ENCODE measurements at places on chromosomes 16 and 17.

GRCh38 chr17:62825182-62825581 lies 17.1 kb upstream of the MARCHF10 start:
- DNase-seq = no peak

GRCh38 chr17:42402117-42402516 lies 13.9 kb upstream of the STAT3 start:
- peak; percentile 44 for DNase-seq

DNA sequence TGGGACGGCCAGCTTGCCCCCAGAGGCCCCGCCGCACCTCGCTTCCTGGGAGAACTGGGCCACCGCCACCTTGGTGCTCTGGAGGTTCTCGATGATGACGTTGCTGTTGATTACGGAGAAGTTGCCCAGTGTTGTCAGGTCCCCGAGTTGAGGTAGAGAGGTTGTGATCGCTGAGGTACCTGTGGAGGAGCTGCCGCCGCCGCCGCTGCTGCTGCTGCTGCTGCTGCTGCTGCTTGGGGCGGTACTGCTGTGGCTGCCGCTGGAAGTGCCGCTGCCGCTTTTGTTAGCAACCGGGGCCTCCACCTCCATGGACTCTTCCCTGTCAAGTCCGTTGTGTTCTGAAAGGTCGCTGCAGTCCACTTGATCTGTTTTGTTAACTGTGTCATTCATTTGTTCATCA lies 9.5 kb downstream of the SALL1 start:
- no peak for DNase-seq

DNA sequence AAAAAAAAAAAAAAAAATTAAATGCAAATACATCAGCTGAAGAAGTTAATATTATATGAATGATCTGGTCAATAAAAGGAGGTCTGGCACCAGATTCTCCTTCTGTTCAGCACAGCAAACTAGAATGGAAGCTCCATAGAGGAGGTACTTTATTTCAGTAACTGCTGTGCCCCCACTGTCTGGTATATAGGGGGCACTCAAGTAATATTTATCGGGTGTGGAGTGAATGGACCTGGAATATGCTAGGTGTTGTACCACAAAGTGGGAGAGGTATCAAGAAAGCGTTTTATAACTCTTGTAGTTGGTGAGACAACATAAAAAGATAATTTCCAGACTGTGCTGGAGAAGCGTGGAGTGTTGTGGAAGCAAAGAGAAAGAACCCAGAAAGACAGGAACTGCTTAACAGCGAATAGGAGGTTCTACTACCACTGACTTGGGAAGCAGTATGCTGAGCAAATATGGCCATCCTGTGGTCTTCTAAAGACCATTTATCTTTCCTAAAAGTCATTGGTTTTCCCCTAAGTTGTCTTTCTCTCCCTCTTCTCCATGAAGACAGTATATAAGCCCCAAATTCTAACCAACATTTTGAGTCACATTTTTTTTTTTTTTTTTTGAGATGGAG lies 12.2 kb upstream of the PRKCA start:
- DNase-seq = peak; percentile 23

GRCh38 chr16:57469046-57469445 lies 6.6 kb downstream of the POLR2C start:
- no peak for DNase-seq

DNA sequence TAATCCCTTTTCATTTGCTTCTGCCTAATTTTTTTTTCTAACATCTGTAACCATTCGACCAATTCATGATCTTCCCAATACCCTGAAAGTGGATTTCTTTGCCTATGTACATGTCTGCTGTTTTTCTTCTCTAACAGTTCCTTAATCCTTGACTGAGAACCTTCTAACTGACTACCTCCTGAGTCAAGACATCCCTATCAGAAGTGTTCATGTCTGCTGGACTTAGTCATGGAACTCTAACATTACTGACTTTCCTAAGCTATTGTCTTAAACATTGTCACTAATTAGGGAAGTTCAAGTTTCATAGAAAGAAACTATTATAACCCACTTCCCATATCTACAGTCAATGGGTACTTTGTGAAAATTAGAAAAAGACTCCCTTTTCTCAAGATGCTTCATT lies 52.4 kb upstream of the IRX5 start:
- no peak for DNase-seq

GRCh38 chr16:61823326-61823725 lies 212.9 kb downstream of the CDH8 start:
- DNase-seq = no peak

DNA sequence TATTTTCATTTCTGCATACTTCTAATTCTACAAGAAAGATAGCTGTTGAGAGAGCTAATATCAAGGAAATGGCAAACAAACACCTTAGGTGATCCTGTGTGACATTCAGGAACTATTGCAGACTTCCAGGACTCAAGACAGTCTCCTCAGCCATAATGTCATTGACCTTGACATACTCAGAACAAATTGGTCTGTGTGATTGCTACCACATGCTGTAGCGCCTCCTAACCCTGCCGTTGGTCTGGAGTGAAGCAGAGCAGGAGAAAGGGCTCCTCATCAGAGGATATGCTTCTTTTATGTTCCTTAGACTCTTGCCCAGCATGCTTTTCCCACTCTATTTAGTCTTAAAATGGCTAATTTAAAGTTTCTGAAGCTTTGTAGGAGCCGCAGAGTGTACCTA lies 194.2 kb upstream of the TBX2 start:
- DNase-seq = no peak

DNA sequence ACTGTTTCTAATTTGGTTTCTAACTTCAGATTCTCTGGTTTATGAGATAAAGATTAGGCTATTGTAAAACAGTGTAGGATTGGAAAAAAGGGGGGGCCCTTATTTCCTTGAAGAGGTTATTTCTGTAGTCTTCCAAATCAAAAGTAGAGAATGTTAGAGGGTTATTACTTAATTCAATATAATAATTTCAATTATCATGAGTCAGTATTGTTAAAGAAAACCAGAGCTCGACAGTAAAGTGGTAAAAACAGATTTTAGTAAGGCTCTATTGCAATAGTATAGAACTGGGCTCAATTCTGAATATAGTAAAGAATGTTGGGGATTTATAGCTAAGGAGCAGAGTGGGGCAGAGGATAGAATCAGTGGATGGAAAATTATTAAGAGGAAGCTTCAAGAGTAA lies 140.0 kb downstream of the TANC2 start:
- no peak for DNase-seq

DNA sequence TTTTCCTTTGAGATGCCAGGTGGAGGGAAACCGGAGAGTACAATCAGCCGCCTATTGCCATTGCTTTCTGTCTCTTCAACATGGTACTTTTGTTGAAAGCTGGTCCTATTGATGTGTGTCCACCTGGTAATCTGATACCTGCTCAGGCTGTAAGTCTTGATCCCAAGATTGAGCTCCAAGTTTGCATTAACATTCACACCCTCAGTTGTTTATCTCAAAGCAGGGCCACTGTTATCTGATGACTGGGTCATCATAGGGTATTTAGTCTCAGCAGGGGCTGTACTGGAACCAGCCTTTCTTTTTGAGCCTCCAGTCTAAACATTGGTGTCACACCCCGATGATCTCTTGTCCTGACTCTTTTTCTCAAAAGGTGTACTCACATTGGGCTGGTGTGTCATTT lies 370.3 kb upstream of the TOM1L1 start:
- no peak for DNase-seq

- DNase-seq = no peak
Measured at GRCh38 chr16:53768593-53768992, 64.6 kb downstream of the FTO start.

DNA sequence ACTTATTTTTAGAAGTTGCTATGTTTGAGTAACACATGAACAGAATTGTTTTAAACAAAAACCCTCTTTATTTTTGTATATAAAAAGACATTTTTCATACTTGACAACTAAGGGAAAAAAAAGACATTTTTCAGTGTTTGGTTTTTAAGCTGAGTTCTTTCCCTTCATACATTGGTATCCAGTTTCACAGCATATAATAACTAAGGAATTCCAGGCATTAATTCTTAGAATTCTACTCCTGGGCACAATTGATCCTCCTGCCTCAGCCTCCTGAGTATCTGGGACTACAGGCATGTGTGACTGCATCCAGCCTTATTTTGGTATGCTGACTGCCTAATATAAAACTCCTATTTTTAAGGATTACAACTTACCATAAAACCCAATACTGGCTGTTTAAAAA lies 8.4 kb downstream of the FBXO47 start:
- no peak for DNase-seq

DNA sequence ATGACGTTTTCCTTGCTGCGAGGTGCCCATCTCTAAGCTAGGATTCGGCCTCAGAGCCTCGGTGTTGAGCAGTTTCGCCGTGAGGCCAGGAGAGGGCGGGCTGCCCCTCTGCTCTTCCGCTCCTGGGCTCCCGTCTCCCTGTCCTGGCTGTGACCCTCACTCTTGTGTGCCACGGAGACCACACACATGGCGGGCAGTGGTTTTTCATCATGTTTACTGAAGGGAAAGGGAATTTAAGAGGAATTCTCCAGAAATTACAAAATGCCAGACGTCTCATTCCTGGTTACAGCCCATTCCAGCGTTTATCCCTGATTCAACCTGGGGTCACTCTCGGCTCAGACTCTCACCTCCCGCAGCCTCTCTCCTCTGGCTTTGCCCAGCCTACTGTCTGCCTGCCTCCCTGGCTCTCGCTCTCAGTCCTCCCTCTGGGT lies 96.8 kb upstream of the ELAC2 start:
- DNase-seq = peak; percentile 53

DNA sequence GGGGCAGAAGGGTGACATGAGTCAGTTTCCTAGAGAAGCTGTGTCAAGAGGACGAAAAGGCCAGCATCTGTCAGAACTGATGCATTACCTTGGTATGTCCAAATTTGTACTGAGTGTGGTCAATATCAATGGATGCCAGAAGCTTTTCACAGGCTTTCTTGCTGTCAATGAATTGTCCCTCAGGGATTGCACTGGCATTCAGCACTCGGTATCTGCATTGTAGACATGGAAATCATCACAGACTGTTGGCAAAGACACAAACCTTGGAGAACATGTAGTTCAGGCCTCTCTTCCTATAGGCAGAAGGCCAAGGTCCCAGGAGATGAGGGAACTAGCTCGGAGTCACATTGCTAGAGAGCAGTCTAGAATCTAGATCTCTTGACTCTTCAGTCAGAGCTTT lies 16.6 kb downstream of the MYH3 start:
- DNase-seq = no peak

- DNase-seq = no peak
Measured at GRCh38 chr17:63596856-63597586, 3.7 kb upstream of the TACO1 start.

DNA sequence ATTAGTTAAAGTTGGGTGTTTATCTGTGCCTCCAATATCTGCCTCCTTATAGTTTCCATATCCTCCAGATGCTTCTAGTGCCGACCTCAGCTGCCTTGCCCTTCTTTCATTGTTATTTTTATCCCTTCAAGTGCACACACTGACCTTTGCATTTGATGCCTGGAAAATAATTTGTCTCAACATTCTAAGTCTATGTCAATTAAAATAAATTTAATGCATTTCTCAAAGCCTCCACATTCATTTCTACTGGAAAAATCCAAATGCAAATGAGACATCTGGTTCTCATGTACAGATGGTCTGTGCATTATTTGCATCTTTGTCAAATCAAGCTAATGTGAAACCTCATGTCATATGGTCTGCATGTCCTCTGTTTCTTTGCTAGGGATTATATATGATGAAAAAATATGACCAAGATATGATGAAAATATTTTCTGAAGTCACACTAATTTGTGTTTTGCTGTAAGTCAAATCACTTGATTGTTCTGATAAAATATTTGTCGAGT lies 61.4 kb downstream of the TMEM100 start:
- no peak for DNase-seq

DNA sequence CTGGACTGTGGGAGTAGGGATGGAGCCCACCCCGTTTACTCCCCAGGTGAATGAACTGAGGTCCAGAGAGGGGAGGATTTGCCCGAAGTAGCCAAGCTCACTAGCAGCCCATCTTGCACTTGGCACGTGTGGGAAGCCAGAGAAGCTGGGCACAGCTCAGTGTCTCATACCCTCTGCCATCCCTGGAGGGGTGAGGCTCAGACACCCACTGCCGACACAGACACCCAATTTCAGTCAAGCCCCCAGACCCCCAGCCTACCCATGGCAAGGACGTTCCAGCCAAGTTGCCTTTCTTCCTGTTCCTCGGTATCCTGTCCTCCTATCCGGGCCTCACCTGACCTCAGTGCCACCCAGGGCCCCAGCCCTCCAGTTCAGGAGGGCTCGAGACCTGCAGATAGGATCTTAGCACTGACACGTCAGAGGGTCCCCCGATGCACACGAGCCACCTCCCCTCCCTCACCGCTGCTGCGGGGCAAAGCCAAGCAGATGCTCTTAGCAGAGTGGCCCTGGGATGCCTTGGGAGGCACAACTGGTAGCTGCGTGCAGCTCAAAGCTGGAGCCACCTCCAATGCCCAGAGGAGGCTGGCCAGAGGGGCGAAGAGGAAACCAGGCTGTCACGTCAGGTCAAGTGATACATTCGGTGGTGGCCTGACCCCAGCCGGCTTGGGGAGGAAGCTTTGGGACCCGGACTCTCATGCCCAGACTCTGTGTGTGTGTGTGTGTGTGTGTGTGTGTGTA lies 90.4 kb upstream of the TNRC6C start:
- DNase-seq = no peak

DNA sequence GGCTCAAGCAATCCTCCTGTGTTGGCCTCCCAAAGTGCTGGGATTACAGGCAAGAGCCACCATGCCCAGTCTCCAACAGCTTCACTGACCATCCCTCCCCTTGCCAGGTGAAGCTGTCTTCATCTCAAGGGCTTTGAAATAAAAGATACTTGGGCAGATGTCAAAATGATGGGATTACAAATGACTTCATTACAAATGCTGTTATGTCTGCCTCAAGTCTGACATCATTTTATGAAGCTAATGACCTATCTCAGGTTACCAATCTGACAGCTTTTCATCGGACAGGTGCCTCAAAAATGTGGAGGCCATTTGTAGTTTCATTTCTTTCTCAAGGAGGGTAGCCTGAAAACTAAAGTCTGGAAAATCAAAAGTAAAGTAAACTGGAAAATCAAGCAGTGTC lies 323.7 kb upstream of the TBX2 start:
- no peak for DNase-seq

- DNase-seq = no peak
Measured at GRCh38 chr17:56710986-56711385, 117.5 kb downstream of the NOG start.

DNA sequence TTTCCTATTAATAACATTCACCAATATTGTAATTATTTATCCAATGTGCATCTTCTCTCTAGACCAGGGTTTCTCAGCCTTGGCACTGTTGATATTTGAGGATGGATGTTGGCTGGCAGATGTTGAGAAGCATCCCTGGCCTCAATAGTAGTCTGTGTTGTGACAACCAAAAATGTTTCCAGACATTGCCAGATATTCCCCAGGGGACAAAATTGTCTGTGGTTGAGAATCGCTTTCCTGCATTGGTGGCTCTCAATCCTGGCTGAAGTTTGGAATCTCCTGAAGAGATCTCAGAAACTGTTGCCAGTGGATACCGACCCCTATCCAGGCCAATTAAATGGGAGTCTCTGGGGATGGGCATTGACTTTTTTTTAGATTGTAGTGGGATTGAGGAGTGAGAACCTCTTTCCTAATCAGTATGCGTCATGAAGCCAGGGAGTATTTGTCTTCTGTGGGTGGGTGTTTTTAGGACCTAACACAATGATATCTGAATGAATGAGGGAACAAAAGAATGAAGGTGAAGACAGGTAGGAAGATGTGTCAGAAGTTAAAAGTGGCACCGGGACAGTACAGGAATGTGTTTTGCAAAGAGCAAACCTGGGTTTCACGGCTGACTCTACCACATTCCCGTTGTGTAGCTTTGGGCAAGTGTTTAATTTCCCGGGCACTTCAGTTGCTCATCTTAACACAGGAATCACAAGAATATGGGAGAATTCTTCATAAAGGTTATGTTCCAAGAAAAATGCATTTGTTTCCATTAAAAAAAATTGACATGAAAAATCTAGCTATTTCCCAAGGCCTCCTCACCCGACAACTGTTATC lies 24.3 kb downstream of the HSD17B2 start:
- DNase-seq = no peak

- peak; percentile 61 for DNase-seq
Measured at GRCh38 chr17:28494445-28495188, 11.5 kb upstream of the FOXN1 start.

Data from cerebellar cortex (tissue), 1 donor.